ENCODE measurements at places on chromosomes 13 and 19.

- DNase-seq = no peak
Measured at GRCh38 chr13:73224703-73225102, 165.9 kb downstream of the KLF5 start.

DNA sequence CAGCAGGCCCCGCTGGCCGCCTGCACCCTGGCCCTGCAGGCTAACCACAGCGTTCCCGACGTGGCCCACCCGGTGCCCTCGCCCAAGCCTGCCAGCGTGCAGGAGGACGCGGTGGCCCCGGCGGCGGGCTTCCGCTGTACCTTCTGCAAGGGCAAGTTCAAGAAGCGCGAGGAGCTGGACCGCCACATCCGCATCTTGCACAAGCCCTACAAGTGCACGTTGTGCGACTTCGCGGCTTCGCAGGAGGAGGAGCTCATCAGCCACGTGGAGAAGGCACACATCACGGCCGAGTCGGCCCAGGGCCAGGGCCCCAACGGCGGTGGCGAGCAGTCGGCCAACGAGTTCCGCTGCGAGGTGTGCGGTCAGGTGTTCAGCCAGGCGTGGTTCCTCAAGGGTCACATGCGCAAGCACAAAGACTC is 72.1 kb downstream of the ZNF536 start:
- DNase-seq = no peak

GRCh38 chr19:40671404-40671803 is 19.0 kb downstream of the NUMBL start:
- DNase-seq = no peak

DNA sequence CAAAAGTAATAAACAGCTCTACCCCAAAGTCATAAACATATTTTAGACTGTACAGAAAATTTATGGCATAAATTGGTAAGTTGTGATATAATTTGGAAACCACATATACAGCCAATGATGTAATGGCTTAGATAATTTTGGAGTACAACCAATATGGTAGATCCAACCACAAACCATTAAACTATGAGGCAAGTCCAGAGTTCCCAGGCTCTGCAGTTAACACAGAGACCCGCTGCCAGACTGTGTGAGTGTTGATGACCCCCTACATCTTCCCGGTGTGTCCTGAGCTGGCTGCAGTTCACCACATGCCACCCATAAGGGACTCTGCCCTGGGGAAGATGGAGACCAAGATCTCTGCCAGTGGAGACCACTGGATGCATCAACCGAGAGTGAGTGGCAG is 9.9 kb upstream of the SERPINE3 start:
- DNase-seq = no peak

DNA sequence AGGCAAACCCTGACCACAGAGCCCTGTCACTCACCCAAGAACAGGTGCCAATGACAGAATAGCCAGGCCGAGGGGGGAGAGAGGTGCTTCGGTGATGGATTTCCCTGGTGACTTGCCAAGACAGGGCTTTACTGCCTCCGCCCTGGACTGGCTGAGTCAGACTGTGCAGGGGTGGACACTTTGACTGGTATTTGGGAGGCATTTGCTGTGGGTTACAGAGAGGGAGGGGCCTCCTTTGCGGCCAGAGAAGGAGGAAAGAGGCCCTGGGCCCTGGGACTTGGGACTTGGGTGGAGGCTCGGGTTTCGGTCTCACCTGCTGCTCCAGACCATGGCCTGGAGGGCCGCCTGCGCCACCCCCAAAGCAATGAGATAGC is 4.6 kb upstream of the EPS8L1 start:
- DNase-seq = no peak

DNA sequence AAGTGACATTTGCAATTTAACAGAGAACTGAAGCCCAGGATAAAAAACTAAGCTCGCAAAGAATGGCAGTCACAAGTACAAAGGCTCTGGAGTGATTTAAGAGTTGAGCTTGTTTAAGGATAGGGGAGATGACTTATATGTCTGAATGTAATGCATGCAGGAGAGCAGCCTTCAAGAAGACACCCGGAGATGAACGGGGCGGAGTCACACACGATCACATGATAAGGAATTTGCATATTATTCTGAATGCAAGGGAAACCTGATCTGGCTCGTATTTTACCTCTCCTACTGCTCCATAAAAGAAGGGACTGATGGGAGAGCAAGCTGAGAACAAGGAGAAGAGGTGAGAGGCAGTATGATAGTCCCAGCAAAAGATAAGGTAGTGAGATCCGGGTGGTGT is 12.9 kb downstream of the TBC1D4 start:
- DNase-seq = no peak

DNA sequence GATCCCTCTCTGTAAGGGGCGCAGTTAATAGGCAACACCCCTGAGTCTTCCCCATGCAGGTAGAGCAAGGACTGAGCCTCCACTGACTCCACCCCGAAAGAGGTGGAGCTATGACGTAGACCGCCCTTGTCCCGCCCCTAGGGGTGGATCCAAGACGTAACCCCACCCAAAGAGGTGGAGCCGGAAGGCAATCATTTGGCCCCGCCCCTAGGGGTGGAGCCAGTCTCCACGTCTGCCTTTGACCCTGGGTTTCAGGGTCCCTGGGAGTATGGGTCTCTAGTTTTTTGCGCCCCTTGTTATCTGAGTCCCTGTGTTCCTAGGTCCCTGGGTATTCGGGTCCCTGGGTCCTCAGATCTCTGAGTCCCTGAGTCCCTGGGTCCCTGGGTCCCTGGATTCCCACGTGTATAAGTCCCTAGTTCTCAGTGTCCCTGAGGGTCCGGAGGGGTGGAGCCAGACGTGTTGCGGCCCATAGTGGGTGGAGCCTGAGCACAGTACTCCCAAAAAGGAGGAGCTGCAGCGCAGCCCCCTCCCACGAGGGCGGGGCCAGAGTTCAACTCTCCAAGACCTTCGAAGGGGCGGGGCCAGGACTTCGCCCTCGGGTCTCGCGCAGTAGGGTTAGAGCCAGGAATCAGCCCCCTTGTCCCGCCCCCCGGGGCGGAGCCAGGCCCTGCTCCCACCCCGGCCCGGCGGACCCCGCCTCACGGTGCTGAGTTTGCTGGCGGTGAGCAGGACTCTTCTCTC is 5.3 kb downstream of the DENND1C start:
- DNase-seq = peak; percentile 50

GRCh38 chr13:77832339-77833100 is 86.1 kb downstream of the EDNRB start:
- DNase-seq = no peak

DNA sequence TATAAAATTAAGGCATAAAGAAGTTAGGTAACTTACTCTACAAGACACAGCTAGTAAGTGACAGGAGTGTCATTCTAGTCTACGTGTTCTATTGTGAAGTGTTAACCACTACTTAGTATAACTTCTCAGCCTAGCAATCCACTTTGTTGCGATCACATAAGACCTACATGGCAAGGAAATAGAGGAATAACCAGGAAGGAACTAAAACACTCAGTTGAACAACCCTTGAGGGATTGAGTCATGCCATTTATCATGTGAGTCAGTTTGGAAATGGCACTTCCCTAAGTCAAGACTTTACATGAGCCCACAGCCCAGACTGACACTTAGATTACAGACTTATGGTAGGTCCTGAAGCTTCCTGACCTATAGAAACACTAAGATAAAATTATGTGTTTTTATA is 279.5 kb upstream of the PCDH20 start:
- DNase-seq = no peak

GRCh38 chr19:3071768-3072167 is 9.5 kb upstream of the TLE5 start:
- DNase-seq = no peak

- no peak for DNase-seq
Measured at GRCh38 chr19:9171393-9171991, 7.3 kb upstream of the OR7D2 start.

DNA sequence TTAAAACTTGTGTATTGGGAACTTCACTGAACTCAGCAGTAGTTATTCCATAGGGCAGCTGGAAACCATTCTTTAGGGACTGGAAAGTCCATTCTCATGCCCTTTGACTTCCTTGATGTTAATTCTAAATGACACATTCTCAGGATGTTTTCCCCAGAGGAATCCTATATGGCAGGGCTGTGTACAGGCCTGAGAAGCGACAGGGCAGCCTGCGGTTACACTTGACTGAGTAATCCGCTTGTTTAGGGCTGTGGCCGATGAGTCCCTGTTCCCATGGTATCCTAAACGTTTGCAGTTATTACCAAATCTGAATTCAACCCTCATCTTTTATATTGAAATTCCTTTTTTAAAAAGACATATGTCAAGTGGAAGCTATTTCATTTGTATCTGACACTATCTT is 83.5 kb downstream of the COL4A2 start:
- no peak for DNase-seq

DNA sequence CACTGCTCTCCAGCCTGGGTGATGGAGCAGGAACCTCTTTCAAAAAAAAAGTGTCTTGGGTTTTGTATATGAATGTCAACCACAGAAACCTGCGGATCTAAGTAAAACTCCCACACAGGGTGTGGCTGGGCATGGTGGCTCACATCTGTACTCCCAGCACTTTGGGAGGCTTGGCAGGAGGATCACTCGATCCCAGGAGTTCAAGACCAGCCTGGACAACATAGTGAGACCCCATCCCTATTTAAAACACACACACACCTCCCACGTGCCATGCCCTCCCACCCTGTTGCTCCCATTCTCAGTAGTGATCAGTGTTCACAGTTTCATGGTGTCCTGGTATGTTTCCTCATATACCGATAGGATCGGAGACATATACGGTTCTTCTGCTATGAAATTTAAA is 9.2 kb downstream of the TMED1 start:
- DNase-seq = no peak

- peak; percentile 10 for DNase-seq
Measured at GRCh38 chr19:28288572-28289264, 924.2 kb downstream of the UQCRFS1 start.

DNA sequence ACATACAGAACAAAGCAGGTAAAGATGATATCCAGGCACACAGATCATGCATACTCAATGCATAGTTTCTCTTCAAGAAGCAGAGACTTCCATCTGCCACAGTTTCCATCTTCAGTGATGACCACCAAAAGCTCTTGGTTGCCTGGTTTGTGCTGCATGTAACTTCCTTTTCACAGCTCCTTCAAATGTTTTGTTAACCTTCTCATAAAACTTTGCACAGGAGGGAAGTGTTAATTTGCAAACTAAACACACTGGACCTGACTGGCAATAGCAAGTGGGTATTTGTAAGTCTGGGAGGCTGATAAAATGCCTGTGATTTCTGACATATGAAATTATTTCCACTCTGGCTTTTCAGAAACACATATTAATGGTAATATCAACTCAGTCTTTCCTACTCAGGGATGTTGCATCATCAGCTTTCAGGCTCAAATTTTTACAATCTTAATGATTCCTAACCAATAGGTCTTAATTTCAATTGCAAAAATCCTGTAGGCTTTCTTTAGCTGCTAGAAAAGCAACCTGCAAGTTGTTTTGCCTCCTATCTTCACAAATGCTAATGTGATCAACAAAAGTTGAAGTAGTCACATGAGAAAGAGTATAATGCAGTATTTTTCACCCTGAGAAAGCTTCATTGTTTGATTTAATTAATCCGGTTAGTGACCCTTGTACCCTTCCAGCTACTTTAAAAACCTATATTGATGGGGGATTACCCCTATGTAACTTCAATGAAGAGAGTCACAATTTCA is 575.6 kb downstream of the DIAPH3 start:
- no peak for DNase-seq

GRCh38 chr19:34188408-34188807 is 16.1 kb downstream of the LSM14A start:
- no peak for DNase-seq

DNA sequence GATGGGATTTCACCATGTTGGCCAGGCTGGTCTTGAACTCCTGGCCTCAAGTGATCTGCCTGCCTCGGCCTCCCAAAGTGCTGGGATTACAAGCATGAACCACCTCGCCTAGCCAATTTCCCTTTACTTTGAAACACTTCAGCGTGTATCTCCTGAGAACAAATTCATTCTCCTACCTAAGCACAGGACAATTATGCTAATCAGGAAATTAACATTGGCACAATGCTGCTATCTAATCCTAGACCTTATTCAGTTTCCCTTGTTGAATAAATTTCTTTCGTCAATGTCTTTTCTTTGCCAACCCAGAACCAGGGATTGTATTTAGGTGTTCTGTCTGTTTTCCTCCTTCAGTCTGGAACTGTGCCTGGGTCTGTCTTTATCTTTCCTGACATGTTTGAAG is 67.8 kb downstream of the MAP4K1 start:
- DNase-seq = no peak

DNA sequence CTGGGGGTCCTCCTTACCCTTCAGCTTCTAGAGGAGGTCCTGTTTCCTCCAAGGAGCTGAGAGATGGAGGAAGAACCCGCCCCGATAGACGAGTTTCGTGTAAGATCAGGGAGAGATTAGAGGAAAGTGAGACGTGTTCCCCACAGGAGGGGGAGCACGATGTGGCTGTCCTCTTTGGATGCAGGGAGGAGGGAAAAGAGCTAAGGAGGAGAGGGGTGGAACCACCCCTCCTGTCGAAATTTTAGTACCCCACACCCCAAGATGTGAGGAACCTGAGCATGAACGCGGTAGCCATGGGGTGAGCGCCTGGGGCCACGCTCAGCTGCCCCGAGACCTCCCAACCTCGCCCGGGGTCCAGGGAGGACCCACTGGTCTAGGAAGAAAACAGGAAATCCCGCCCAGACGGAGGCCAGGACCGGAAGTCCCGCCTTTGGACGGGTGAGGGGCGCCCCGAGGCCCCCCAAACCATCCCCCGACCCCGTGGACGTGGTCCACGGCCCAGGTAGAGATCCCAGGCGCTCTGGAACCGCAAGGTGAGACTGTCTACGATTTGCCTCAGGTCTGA is 1.2 kb downstream of the AKT1S1 start:
- no peak for DNase-seq

GRCh38 chr13:26760832-26761582 is 421 bp upstream of the GPR12 start:
- peak; percentile 42 for DNase-seq

DNA sequence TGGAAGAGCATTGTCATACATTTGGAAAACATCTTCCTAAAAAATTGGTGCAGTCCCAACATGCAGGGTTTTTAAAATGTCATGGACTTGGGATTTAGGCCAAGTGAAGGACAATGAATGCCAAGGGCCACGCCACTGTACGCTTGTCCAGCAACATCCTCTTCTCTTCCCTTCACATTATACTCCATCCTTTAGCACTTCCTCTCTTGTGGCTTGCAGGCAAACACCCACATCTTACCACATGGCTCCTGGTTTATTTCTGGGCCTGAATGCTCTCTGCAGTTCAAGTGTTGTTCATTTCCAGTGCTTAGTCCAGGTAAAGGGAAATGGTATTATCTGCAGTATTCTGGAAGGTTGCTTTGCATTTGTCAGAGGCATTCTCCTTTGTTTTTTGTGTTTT is 45.0 kb downstream of the CBY2 start:
- DNase-seq = no peak

GRCh38 chr19:51372021-51372648 is 319 bp downstream of the NKG7 start:
- DNase-seq = no peak

DNA sequence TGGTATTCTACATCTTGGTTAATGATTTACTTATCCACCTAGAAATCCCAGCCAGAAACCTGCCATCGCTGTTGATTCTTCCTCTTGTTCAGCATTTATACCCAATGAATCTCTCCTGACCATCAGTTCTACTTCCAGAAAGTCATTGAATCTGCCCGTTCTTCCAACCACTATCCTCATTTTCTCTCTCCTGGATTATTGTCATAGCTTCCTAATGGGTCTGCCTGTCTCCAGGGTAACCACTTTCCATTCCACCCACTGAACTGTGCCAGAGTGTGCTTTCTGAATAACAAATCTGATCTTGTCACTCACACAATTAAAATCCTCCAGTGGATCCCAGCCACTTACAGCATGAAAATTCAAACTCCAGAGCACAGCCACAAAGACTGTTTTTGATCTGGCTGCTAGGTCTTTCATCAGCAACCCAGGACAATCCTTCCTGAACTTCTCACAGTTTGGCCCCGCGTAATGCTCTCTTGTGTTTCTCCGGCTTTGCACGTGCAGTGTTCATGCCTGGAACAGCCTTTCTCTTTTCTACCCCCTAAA is 330.6 kb downstream of the SPRY2 start:
- DNase-seq = no peak
